ENCODE measurements at places on chromosomes 1 and 21.

- no peak for DNase-seq
Observed at GRCh38 chr1:244896550-244896949, 32.2 kb upstream of the HNRNPU start.

- no peak for DNase-seq
Observed at GRCh38 chr1:200291106-200291505, 118.7 kb downstream of the ZNF281 start.

DNA sequence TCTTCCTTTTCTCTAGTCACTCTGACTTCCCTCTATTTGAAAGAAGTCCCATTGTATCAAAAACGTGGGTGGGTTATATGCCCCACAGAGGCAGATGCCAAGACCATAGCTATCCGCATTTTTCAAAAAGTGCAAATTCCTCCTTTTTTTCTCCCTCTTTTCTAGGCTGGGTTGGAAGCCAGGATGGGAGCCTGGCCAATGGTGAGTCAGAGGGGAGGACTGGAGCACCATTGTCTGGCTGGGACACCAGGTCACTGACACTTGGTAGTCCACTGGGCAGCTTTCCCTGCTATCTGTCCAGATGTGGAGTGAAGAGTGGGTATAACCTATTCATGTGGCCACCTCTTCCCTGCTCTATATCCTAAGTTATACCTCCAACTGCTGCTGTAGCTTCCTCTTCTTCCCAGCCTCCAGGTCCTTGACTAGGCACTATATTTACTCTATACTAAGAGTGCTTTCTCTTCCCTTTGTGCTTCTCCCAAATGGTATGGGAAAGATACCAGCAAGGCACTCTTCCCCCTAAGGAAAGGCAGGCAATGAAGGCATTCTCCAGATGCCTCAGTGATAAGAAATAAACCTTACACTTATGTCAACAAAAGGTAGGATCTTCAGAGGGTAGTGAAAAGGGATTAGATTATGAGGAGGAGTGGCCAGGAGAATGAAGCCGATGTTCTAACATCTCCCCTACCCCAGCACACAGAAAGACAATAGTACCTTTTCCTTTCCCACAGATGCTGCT lies 12.9 kb downstream of the PI4KB start:
- DNase-seq: no peak

GRCh38 chr1:5910276-5910620 lies 82.0 kb downstream of the NPHP4 start:
- no peak for DNase-seq

DNA sequence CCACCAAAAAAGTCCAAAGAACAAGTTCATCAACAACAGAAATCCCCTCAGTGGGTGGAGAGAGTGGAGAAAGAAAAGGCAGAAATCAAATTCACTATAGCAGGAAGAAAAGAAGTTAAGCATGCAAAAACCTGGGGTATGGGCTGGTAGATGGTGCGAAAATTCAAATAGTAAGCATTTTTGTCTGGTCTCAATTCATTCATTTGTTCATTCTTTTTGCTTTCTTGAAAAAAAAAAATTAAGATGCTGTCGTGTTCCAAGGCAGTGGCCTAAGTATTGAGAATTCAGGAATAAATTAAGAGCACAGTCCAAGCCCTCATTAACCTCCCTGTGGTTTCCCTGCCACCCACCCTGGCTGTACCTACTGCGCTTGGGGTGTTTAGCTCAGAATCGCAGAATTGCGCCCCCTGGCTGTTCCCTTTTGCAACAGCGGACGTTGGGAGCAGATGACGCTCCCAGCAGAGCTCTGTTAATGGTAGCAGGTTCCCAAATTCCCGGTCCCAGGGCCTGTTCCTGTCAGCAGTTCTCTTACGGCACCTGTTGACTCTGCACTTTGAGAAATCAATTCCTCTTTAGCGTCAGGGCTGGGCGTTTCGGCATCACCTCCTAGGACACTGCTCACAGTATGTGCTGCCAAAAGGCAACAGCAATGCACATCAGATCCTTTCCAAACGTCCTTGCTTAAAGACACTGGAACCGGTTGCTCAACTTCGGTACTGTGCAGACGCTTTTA lies 34.0 kb upstream of the SSX2IP start:
- DNase-seq: peak; percentile 41

- no peak for DNase-seq
Observed at GRCh38 chr1:58487002-58487401, 59.5 kb downstream of the OMA1 start.

DNA sequence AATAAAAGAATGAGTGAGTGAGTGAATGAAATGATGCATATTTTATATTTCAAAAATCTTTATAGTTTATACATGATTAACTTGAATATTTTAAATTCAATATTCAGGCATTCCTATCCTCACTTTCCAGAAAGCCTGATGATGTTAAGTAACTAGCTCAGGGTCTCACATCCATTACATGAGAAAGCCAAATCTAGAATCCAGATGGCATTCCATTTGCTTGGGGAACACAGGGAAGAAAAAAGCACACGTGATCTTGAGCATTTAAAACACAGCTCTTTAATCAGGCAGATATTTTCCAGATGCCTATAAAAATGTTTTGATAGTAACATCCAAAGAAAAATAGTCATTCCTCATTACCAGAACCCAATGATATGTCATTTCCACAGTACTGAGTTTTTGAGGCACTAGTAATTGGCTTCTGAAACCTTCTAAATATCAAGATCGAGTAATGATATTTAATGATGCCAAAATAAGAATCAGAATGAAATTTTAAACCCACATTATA lies 291.9 kb downstream of the DSCAM start:
- no peak for DNase-seq

DNA sequence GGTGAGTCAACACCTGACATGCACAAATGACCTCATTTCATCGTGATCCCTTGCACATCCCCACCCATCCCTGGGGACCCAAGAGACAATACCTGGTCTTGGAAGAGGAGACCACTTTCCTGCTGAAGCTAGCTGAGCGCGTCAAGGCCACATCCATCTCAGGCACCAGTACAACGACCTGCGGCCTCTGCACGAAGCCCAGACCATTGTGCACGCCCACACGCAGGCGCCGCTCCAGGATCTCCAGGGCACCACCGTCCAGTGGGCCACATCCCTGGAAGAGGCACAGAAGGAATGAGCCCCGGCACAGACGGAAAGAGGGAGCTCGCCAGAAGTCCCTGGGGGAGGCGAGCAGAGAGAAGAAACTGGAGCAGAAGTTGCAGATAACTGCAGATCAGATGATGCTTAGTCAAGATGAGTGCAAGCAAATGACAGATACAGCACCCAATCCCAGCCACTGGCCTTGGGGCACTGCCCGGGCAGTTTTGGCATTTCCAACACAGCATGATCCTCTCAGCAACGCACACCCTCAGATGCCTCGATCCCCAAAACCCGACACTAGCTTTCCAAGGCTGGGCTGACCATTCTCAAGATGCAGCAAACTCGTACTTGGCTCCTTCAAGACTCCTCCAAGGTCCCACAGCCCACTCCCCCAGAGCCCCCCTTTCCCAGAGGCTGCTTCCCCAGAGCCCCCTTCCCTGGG lies 44.1 kb downstream of the NPHP4 start:
- DNase-seq: no peak

DNA sequence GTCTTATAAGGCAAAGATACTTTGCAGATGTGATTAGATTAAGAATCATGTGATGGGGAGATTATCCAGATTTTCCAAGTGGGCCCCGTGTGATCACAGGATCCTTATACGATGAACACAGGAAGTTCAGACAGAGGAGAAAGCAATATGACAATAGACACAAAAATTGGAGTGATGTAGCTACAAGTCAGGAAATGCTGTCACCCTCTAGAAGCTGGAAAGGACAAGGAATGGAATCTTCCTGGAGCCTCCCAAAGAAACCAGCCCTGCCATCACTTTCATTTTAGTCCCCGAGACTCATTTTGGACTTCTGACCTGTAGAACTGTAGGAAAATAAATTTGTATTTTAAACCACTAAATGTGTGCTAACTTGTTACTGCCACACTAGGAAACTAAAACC lies 61.9 kb upstream of the C1orf21 start:
- no peak for DNase-seq

- no peak for DNase-seq
Observed at GRCh38 chr21:45306453-45306831, 18.7 kb upstream of the POFUT2 start.

DNA sequence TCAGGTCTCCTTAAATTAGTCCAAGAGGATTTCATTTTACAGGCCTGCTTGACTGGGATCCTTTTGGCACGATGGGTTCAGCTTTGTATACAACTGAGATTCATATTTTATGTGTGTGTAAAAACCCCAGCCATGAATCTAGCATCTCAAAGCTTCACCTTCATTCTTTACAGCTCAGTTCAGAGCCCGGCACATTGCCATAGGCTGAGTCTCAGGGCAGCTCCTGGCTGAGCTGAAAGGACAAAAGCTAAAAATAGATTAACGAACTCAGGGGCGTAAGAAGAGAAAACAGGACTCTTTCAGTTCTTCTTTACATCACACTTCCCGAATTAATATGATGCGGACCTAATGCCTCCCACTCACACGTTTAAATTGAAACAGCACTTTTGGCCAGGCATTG lies 262.8 kb upstream of the PBX1 start:
- DNase-seq: no peak

GRCh38 chr1:88608139-88608943 lies 75.7 kb upstream of the PKN2 start:
- peak; percentile 13 for DNase-seq

- no peak for DNase-seq
Observed at GRCh38 chr1:154371436-154371835, 33.7 kb upstream of the IL6R start.

GRCh38 chr1:231983588-231984193 lies 357.1 kb downstream of the DISC1 start:
- DNase-seq: no peak

DNA sequence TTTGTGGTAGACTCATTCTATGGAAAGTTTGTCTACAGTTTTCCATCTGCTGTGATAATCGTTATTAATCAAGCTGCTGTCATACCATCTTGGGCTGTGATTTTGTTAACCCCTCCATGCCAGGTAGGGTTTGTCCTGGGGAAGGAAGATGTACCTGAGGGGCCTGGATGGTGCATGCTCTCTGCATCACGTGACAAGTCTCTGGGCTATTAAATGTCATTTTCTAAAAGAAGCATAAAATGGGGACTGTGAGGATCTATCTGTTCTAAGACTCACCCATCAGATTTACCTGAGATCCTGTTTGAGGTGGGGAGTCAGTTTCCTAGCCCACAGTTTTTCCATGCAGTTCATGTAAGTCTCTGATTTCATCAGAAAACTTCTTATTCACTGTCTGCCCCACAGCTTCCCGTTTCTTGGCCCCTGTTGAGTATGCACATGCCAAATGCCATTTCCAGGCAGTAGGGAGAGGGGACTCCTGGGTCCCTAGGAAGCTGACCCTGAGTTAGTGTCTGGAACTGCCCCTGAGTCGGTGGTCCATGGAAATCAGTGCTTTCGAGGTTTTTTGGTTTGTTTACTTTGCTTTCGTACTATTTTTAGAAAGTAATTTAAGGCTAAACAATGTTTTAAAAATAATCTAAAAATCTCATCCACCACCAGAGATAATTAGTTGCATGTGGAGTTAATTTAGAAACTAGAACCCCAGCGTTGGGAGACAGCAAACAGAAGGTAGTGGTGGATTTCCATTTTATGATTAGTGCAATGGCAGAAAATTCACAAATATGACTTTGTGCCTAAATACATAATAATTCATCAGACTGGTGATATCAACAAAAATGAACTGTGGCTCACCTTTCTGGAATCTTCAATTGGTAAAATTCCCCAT lies 46.7 kb downstream of the ZBTB18 start:
- DNase-seq: no peak

DNA sequence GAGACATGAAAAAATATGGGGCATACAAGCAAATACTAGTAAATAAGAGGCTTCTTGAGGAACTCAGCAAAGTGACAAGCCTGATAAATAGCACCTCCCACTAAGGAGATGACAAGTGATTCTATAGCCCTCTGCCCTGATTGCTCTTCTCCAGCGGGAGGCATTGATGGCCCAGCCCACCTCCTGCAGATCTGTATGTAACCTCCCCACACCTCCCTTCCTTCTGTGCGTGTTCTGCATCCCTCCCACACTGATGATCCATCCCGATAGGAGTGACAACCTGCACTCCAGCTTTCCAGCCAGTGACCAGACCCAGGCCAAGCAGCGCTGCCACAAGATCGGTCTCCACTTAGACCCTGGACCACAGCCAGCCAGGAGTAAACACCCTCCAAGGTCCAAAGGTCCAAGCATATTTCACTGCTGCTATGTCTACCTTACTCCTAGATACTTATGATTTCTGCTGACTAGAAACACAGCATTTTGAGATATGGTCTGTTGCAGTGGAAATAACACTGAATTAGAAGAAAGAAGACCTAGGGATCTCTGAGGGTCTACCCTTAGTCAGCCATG lies 176.1 kb downstream of the BRINP2 start:
- no peak for DNase-seq

DNA sequence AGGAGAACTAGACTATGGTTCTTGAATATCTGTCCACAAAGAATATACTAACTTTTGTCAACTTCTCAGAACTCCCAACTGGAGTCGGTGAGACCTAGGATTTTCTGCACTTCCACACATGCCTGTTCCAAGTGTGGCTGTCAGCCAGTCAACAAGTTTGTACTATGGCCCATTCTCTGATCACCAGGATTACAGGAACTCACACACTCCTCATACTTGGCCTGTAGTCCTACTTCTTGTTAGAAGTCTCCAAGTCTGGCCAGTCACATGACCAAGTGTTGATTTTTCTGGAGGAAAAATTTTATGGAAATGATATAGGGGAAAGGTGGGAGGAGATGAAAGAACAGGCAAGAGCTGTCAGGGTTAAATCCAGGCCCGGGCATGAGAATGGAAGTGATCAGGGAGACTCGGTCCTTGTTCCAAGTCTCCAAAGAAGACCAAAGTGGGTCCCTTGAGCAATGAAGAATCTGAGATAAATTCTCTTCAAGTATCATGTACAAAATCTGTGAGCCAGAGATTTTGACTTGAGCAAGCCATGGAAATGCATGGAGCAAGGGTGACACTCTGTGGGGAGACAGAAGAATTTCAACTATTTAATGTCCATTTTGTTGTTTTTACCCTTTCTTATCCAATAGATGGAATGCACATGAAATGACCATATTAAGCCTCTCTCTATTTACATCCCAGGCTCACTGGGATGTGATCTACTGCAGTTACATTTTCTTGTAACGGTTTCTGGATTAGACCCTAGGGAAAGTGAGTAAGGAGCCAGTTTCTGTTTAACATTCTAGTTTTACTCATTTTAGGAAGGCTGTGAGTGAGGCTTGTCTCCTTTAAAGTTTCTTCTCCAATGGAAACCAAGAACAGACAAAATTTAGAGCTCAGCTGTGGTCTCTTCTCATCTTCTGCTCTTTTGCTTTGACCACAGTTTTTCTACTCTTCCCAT lies 320.9 kb downstream of the ASTN1 start:
- no peak for DNase-seq

DNA sequence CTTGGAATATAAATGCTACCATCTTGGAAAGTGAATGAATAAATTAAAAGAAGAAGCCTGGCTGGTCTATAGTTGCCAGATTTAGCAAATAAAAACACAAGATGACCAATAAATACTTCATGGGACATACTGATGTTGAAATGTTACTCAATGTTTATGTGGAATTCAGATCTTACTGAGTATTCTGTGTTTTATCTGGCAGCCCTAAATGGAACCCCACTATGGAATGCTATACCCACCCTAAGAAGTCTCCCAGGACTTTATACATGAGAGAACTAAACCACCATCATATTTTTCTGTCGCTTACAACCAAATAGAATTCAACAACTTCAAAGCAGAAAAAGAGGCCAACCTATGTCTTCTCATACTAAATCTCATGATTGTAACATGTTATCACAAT lies 177.6 kb upstream of the HMCN1 start:
- DNase-seq: no peak
